CD4-positive, alpha-beta memory T cell (primary cell): ENCODE measurements at places on chromosomes 1 and 21. TPM values are rescaled to one million over a fixed set of nuclear protein-coding genes. Genes with fewer than 3 reads are reported as not detected.

- no peak for DNase-seq
These were observed 2.4 kb downstream of the BLACAT1 start for GRCh38 chr1:205453466-205453865.

ZNF683 gene
- not detected for total RNA-seq

KCNA3 gene
- total RNA-seq = 124 TPM

AK5 gene
- total RNA-seq = 25.5 TPM

GRCh38 chr1:222104694-222105392 is 363.0 kb upstream of the DUSP10 start:
- DNase-seq = no peak
